ENCODE measurements at places on chromosomes 13 and 19.
A peak's percentile ranks its signal among the peaks of the same experiment; 100 is the strongest.

- DNase-seq = no peak
Observed at GRCh38 chr19:43983544-43983911, 460 bp upstream of the ZNF155 start.

GRCh38 chr13:91270031-91270430 is 77.5 kb upstream of the MIR17HG start:
- no peak for DNase-seq

- DNase-seq = no peak
Observed at GRCh38 chr13:94140027-94140426, 339.5 kb downstream of the DCT start.

DNA sequence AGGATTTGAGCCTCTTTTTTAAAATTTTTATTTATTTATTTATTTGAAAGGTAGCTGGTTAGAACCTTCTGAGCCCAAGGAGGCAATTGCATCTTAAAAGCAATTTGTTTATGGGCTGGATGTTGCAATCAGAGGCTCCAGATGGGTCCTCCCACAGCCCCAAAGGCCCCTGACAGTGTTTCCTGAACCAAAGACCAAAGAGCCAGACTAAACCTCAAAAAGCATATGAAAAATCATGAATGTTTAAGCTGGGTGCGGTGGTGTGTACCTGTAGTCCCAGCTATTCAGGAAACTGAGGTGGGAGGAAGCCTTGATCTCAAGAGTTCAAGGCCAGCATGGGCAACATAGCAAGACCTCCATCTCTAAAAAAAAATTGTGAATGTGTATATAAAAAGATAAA is 67.8 kb upstream of the RGCC start:
- DNase-seq = no peak

- no peak for DNase-seq
Observed at GRCh38 chr19:18764591-18765051, 26.5 kb downstream of the COMP start.

DNA sequence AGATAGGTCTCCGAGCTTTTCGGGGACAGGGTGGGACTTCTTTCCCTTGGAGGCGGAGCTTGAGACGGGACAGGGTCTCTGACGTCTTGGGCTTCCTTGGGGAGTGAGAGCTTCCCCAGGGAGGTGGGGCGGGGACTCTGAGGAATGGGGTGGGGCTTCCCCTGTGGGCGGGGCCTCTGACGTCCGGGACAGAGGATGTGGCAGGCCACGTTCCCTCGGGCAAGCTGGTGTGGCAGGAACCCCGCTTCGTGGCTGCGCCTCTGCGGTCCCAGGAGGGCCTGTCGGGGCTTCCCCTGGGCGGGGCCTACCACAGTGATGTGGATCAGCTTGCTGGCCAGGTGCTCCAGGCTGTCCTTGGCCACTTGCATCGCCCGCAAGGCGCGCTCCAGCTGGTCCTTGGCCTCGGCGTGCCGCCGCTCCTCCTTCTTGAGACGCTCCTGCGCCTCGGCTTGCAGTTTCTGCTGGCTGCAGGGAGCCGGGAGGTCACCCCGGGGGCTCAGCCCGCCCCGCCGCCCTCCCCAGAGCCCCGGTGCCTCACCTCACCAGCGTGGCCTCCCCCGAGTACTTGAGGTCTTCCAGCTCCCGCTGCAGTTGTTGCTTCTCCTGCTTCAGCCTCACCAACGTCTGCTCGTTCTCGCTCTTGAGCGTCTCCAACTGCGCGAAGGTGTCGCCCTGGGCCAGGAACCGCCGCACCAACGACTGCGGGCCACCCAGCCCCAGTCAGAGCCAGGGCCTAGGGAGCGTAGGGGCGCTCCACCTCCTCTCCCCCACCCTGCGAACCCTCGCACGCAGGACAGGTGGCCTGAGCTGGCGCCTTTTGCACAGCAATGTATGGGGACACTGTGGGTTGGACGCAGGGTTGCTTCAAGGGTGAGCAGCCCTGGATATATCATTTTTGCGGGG is 3.3 kb upstream of the RGL3 start:
- peak; percentile 22 for DNase-seq

- DNase-seq = no peak
Observed at GRCh38 chr13:32791545-32792172, 205.4 kb downstream of the PDS5B start.

GRCh38 chr13:54486421-54487166 is 1458.0 kb downstream of the OLFM4 start:
- no peak for DNase-seq

- no peak for DNase-seq
Observed at GRCh38 chr13:107680115-107680514, 535.2 kb downstream of the LIG4 start.

DNA sequence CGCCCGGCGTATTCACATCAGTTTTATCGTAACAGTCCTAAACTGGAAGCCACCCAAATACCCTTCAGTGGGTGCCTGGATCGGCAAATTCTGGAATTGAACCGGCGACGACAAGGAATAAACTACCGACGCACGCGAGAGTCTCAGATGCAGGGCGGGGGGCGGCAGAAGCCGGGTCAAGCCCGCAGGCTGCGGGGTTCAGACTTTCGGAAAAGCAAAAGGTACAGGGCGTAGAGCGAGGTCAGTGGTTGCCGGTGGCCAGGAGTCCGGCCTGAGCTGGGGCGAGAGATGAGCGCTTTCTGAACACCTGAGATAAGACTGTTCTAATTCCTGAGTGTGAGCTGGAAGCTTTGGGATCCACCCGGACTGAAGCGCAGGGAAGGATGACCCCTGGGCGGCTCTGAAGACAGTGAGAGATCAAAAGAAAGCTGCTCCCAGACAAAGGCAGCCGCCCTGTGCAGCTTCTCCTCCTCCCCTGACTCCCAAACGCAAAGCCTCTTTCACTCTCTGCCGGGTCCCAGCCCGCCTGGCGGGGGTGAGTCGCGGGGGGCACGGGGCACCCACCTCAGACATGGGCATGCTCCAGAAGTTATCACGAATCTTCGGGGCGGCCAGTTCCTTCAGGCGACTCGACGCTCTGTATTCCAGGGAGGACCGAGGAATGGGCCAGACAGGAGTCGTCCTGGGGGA is 26.2 kb upstream of the MIER2 start:
- no peak for DNase-seq

- no peak for DNase-seq
Observed at GRCh38 chr19:8045872-8046568, 6.5 kb upstream of the CCL25 start.

- DNase-seq = peak; percentile 10
Observed at GRCh38 chr19:44570984-44571684, 41.7 kb upstream of the CEACAM20 start.

DNA sequence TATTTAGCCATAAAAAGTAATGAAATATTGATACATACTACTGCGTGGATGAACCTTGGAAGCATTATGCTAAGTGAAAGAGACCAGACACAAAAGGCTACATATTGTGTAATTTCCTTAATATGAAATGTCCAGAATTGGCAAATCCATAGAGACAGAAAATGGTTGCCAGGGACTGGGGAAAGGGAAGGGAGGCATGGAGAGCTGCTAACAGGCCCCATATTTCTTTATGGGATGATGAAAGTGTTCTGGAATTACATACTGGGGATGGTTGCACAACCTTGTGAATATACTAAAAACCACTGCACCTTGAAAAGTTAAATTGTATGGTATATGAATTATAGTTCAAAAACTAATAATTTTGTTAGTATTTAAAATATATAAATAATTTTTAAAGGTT is 3.6 kb downstream of the IFT88 start:
- no peak for DNase-seq
